Natural killer cell treated with Interleukin-12 subunit alpha and Interleukin-12 subunit beta and Interleukin-15 and Interleukin-18, amount 100 ng/mL, for 72 hours (primary cell): ENCODE measurements at places on chromosomes 3 and 15. TPM values are rescaled to one million over a fixed set of nuclear protein-coding genes. Genes with fewer than 3 reads are reported as not detected.

The MYLK gene
- total RNA-seq = 0.14 TPM

The GOLGA6B gene
- total RNA-seq = not detected

The LMAN1L gene
- total RNA-seq = 4.9 TPM

The SHF gene
- 1.4 TPM for total RNA-seq

The CA12 gene
- not detected for total RNA-seq

The SLC25A20 gene
- 27.8 TPM for total RNA-seq

The VEPH1 gene
- total RNA-seq = not detected

The ALG3 gene
- 52.2 TPM for total RNA-seq

The BTLA gene
- total RNA-seq = 0.21 TPM

The EEF1AKMT4 gene
- total RNA-seq = 16.8 TPM

The IGF1R gene
- total RNA-seq = 10.3 TPM

The GTF2A2 gene
- total RNA-seq = 109 TPM

The TGM4 gene
- total RNA-seq = not detected

The PXK gene
- 63.8 TPM for total RNA-seq

The CP gene
- not detected for total RNA-seq

The SMAD6 gene
- 0.33 TPM for total RNA-seq

The TF gene
- total RNA-seq = 0.98 TPM

The OIP5 gene
- 15.1 TPM for total RNA-seq

The ABHD14A gene
- total RNA-seq = 13.1 TPM

The SLC35G2 gene
- total RNA-seq = 2.1 TPM

The ZNF35 gene
- total RNA-seq = 11.4 TPM

The HGD gene
- 1.00 TPM for total RNA-seq

The DYNLT2B gene
- 10.1 TPM for total RNA-seq

The KLHL6 gene
- total RNA-seq = 19.3 TPM

The CORO2B gene
- total RNA-seq = not detected

The CCDC39 gene
- total RNA-seq = not detected

The GPR171 gene
- 66.1 TPM for total RNA-seq

The CDHR4 gene
- total RNA-seq = not detected

The GOLGA8T gene
- 1.7 TPM for total RNA-seq

The SPG11 gene
- 86.2 TPM for total RNA-seq

The ATP13A4 gene
- 2.1 TPM for total RNA-seq

The KBTBD8 gene
- 24.5 TPM for total RNA-seq

The NRROS gene
- total RNA-seq = 40.3 TPM
